NCI-H1930 (cell line): ENCODE measurements at places on chromosomes 2 and 18.

DNA sequence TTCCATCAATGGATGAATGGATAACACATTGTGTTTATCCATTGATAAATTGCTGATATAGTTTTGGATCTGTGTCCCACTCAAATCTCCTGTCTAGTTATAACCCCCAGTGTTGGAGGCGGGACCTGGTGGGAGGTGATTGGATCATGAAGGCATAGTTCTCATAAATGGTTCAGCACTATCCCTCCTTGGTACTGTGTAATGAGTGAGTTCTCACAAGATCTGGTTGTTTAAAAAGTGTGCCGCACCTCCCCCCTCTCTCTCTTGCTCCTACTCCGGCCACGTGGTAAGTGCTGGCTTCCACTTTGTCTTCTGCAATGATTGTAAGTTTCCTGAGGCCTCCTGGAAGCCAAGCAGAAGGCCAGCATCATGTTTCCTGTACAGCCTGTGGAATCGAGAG, 23.9 kb upstream of the SPATA3 start:
- no peak for DNase-seq

GRCh38 chr2:119263656-119264055, 40.0 kb downstream of the STEAP3 start:
- DNase-seq, result no peak

GRCh38 chr2:67451086-67451832, 54.1 kb downstream of the ETAA1 start:
- no peak for DNase-seq

DNA sequence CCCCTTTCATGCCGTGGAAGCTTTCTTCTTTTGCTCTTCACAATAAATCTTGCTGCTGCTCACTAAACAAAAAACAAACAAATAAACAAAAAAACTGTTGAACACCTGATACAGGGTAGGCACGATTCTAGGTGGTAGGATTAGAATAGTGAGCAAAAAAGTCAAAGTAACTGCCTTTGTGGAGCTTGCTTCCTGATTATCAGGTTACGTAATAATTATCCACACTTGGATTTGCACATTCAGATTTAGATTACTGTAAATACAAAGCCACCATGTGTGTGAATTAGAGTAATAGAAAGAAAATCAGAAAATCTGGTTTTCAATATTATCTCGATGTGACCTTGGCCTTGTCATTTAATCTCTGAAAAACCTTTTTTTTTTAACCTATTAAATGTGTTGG, 307.1 kb downstream of the NRXN1 start:
- no peak for DNase-seq

GRCh38 chr2:33022989-33023727, 76.4 kb downstream of the LTBP1 start:
- no peak for DNase-seq

GRCh38 chr18:55907453-55908175, 319.6 kb upstream of the TCF4 start:
- no peak for DNase-seq

DNA sequence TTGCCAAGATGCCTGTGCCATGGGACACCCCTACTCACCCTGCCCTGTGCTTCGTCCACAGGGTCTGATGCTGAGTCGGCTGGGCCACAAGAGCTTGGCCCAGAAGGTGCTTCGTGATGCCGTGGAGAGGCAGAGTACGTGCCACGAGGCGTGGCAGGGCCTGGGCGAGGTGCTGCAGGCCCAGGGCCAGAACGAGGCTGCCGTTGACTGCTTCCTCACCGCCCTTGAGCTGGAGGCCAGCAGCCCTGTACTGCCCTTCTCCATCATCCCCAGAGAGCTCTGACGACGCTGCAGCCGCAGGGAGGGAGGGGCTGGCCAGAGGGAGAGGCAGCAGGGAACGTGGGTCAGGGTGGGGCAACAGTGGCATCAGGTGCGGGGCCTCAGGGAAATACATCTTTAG, 81.5 kb downstream of the STPG4 start:
- DNase-seq, result no peak

DNA sequence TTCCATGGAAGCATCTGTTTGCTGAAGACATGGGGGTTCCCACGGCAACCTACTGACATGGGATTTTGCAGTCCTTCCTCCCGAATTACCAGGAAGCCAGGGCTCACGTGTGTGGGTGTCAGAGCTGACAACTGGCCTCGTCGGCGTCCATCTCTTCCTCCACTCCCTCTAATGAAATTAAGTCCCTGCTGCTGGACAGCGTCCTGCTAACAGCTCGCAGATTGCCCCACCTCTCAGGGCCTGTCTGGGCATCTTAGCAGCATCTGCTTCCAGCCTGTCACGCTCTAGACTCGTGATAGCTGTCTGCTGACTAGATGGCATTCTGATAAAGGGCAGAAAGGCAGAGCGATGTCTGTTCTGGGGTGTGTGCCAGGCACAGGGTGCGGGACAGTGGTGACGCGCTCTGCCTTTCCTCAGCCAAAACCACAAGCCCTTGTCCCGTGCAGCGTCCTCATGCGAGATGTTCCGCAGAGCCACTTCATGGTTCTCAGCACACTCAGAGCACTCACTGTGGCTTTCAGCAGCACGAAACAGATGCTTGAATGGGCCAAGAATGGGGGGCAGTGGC, 161.1 kb downstream of the ARL4C start:
- DNase-seq, result no peak

DNA sequence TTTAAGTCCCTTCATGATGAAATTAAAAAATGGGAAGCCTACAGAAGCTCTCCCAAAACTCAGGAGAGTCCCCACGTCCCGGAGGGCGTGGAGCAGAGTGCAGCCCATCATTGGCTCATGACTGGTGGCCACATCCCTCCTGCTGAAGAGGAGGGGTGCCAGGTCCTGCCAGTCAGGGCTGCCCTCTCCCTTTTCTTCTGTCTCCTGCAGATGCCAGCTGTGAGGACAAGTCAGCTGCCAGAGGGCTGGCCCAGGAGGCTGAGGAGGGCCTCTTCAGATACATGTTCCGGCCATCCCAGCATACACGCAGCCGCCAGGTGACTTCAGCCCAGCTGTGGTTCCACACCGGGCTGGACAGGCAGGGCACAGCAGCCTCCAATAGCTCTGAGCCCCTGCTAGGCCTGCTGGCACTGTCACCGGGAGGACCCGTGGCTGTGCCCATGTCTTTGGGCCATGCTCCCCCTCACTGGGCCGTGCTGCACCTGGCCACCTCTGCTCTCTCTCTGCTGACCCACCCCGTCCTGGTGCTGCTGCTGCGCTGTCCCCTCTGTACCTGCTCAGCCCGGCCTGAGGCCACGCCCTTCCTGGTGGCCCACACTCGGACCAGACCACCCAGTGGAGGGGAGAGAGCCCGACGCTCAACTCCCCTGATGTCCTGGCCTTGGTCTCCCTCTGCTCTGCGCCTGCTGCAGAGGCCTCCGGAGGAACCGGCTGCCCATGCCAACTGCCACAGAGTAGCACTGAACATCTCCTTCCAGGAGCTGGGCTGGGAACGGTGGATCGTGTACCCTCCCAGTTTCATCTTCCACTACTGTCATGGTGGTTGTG, 2.6 kb downstream of the INHA start:
- DNase-seq, result no peak

DNA sequence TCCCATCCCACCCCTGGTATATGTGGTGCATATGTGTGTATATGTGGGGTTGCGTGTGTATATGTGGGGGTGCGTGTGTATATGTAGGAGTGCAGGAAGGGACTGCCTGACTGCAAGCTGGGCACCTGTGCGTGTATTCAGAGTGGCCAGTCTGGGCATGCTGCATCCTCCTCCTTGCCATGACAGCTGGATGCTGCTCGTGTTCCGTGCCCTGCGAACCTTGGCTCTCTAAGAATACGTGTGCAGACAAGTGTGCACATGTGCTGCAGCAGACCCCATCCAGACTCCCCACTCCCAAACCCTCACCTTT, 222.1 kb downstream of the CELF4 start:
- DNase-seq, result no peak

GRCh38 chr2:62688771-62689170, 16.7 kb upstream of the EHBP1 start:
- no peak for DNase-seq

GRCh38 chr2:229089776-229090175, 181.3 kb downstream of the PID1 start:
- no peak for DNase-seq

DNA sequence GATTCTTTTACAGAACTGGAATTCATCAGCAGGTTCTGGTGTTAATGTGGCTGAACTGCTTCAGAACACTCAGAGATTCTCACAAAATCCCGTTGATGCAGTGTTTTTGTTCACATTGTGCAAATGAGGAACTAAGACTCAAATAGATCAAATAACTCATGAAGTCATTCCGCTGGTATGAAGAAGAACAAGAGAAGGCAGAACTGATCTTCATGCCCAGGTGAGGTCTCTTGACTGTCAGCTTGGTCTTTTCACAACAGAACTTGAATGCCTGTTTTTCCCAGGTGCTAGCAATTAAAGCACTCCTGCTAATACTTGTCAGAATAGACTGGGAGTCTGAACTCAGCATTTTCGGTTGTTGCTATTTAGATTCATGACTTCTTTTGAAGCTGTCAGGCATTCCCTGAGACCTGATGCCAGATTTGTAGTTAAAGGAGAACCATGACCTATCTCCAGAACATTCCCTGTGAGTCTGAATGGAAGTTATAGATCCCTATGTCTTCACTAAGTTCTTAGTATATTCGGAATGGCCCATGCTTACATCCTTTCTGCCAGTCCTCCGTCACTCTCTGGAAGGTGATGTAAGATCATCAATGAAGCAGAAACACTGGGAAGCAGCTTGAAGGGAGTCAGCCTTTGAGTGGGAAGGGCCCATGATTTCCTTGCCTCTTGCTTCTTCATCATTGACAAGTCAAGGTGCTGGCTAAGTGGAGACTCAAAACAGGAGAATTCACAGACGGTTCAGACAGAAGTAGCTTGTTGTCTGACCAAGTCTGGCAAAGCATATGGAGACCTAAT, 155.7 kb downstream of the MTCL1 start:
- no peak for DNase-seq

DNA sequence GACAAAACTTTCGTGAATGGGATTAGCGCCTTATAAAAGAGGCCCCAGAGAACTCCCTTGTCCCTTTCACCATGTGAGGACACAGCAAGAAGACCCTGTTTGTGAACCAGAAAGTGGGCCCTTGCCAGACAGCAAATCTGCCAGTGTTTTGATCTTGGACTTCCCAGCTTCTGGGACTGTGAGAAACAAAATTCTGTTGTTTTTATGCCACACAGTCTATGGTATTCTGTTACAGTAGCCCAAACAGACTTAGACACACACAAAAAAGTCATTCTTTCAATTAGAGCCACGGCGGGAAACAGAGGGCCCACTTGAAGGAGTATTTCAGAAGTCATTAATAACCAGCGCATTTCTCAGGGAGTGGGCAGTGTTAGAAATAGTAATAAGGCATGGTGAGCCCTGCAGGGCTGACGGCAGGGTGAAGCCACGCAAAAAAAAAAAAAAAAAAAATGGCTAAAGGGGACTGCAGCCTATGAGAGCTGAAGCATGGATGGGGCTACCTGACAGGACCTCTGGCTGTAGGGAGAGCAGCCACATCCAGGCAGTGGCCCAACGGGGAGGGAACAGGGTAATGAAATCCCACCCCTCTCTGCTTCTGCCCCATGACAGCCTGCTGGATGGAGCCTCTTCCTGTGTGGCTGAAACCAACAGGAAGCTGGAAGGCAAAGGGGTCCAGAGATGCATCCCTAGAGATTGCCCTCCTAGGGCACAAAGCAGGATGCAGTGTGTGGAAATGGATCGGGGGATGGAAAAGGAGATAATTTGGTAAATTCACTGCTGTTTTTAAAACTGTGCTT, 189.3 kb downstream of the KCNS3 start:
- DNase-seq, result no peak

DNA sequence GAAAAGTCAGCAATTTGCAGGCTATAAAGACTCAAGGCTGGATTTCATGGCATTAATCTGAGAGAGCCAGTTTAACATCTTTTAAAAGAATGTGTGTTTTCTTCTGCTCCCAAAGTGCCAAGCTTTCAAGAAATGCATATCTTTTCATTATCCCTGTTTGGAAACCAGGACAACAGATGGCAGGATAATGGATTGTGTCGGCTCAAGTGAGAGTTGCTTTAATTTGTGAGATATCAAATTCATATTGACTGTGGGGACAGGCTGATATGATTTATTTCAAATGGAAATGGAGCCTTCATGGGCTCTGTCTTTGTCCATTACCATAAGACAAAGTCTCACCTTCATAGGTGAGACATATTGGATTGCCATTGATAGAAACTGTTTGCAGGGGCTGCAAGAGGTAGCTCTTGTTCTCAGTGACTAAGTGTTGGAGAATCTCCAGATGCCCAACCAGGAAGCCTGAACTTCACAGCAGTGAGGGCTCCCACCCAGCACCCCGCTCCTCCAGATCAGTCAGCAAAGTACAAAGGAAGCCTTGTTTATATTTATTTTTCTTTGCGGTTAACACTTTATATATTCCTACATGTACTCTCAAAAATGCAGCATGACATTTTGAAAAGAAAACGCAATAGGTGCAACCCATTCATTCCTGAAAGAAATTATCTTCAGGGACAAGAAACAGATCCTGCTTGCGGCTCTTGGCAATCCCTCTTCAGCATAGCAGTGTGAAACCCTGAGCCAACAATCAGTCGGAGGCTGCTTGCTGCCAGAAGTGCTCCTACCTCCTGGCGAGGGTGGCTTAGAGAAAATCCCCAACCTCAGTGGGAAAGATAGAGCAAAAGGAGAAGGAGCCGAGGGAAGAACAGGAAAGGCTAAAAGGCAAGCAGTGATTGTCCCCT, 65.8 kb upstream of the ATL2 start:
- DNase-seq, result no peak

GRCh38 chr2:140401056-140401455, 1620.9 kb upstream of the NXPH2 start:
- no peak for DNase-seq

DNA sequence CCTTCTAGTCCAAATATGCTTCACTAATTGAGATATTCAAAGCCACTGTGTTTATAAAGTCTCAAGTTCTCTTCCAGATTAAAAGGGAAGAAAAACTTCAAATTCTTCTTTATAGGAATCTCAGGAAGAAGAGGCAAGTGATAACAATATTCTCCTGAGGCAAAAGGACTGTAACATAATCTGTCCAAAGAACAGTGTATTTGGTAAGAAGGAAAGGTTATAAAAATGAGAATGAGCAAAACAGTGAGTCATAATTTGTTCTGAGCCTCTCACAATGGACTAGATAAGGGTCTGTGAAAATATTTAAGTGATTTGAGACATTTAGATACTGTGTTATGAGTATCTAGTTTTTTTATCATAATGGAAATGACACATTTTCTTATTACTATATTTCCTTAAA, 44.3 kb downstream of the SNRPD1 start:
- DNase-seq, result no peak

DNA sequence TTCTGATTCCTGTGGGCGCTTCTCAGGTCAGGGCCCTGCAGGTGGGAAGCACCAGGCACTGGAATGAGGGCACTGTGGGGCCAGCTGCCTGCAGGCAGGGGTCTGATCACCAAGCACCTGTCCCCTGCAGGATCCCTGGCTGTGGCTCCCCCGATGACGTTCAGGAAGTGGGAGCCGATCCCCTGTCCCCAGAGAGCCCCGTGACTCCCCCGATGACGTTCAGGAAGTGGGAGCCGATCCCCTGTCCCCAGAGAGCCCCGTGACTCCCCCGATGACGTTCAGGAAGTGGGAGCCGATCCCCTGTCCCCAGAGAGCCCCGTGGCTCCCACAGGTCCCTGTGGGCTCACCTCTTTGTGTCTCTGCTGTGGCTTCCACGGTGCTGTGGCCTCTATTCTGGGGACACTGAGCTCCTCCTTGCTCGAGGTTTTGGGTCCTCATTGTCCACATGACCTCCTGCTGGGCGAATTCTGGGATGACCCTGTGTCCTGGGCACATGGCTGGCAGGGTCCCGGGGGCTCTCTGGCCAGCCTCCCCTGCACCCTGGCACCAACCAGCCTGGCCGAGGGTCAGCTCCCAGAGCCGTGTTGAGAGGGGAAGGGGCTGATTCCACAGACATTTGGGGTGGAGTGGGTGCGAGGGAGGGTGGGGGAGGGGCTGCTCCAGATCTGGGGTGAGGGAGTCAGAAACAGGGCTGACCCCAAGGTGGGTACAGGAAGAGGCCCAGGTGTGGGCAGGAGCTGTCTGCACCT, 4.8 kb downstream of the NEU4 start:
- DNase-seq, result no peak
